ENCODE measurements at places on chromosomes 2 and 18.

GRCh38 chr2:29744976-29745375 lies 176.4 kb downstream of the ALK start:
- DNase-seq = no peak

DNA sequence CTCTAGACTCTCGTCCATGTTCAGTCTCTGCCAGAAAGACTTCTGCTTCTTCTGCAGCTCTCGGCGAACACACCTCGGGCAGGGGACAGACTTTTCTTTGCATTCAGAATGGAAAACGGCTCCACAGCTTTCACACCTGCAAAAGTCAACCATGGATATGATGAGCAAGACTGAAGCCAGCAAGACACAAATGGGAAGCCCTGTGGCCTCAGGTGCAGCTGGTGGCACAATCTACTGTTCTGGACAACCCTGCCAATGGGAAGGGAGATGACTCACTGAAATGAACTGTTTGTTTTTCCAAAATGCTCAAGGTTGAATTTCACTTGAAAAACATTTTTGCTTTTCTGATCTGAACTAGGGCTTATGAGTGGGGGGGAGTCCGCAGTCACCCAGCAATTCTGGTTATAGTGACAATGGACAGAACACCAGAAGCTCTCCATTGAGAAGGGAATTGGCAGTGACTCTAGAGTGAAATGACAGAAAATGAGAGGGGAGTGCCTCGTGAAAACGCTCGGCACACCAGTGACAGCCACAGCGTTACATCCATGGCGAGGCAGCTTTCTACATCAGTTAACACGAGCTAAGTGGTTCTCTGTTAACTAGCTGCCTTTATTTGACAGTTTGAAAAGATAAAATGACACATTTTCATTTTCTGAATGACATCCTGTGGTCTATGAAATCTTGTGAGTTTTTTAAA lies 58.8 kb upstream of the FZD5 start:
- DNase-seq = no peak

- no peak for DNase-seq
Observed at GRCh38 chr2:95316466-95317122, 19.4 kb downstream of the KCNIP3 start.

- no peak for DNase-seq
Observed at GRCh38 chr2:24903161-24904103, 16.6 kb downstream of the ADCY3 start.

DNA sequence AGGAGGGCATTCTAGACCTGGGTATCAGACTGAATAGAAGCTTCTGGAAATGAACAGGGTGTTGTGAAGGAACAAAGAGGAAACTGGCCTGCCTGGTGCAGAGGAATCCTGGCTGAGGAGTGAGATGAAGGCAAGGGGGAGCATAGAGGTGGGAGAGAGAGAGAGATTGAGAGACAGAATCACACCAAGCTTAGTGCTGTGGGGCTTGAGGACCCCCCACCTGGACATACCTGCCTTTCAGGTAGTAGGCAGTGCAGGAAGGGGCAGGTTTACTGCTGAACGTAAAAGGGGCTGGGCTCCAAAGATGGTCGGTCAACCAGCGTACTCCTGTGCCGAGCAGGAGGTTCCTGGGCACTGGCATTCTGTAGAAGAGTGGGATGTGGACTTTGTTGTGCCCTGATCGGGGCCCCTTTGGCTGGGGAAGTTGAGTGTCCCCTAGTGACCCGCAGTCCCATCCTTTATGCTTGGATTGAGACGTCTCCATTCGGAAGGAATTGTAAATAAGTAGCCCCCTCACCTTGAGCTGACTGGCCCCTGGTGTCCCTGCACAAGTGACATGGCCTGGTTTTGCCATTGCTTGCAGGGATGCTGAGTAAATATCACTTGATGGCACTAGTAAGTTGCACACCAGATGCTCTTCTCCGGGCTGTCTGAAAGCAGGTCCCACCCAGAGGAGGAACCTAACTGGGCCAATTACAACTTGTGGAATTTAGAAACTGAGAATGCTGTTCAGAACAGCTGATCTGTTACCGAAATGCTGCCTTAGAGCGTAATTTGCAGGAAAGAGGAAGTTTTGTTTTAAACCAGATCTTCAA lies 1.4 kb downstream of the UBE2F start:
- peak; percentile 19 for DNase-seq

- no peak for DNase-seq
Observed at GRCh38 chr2:23769364-23769763, 157.6 kb downstream of the ATAD2B start.
